ENCODE measurements at places on chromosomes 4 and X.
A peak's percentile ranks its signal among the peaks of the same experiment; 100 is the strongest.

DNA sequence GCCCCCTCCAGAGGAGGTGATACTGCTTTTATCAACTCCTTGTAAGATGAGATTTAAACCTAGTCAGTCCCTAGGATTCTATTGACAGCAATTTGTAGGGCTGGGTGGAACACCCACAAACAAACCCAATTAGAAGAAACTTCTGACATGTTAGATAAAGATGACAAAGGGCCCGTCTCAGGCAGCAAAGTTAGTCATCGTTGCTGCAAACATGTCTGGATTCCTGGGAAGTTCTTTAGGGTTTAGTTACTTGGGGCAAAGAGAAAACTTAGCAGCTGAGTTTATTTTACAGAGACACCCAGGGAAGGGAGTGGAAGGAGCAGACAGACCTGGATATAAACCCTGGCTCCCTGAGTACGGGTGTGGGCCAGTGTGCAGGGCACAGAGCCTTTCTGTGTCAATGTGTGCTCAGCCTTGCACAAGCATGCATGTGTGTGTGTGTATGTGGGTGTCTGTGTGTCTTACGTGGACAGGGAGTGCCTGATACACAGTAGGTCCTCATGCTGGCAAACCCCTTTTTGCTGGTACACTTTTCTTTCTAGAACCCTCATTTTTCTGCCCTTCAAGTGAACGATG, 130.0 kb upstream of the STX18 start:
- DNase-seq, result no peak

DNA sequence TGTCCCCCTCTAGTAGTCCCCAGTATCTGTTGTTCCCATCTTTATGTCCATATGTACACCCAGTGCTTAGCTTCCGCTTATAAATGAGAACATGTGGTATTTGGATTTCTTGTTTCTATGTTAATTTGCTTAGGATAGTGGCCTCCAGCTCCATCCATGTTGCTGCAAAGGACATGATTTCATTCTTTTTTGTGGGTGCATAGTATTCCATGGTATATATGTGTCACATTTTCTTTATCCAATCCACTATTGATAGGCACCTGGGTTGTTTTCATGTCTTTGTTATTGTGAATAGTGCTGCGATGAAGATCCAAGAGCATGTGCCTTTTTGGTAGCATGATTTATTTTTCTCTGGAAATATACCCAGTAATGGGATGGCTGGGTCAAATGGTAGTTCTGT, 6.3 kb downstream of the RAP1GDS1 start:
- no peak for DNase-seq

GRCh38 chr4:101347267-101347556, at the start of gene PPP3CA:
PPP3CA (minus strand) TSS chr4:101347526.
- no peak for DNase-seq

- DNase-seq, result no peak
These were observed 112.6 kb upstream of the TBL1X start for GRCh38 chrX:9352243-9352642.

DNA sequence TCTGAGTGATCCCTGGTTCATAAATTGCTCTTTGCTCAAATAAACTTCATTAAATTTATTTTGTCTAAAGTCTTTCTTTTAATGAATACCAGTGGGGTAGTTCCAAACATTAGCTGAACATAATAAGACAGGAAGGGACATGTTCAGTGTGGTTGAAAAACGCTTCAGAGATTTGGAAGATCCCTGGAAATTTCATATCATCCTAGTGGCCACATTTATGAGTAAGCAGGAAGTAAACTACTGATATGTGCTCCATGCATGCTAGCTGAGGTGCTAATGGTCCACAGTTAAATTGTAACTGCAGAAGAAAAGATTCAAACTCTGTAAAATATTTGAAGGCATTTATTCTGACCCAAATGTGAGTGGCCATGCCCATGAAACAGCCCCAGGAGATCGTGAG, 1328.7 kb downstream of the ADGRL3 start:
- no peak for DNase-seq

- DNase-seq, result no peak
These were observed 1628.2 kb upstream of the ADGRL3 start for GRCh38 chr4:59571805-59572430.

DNA sequence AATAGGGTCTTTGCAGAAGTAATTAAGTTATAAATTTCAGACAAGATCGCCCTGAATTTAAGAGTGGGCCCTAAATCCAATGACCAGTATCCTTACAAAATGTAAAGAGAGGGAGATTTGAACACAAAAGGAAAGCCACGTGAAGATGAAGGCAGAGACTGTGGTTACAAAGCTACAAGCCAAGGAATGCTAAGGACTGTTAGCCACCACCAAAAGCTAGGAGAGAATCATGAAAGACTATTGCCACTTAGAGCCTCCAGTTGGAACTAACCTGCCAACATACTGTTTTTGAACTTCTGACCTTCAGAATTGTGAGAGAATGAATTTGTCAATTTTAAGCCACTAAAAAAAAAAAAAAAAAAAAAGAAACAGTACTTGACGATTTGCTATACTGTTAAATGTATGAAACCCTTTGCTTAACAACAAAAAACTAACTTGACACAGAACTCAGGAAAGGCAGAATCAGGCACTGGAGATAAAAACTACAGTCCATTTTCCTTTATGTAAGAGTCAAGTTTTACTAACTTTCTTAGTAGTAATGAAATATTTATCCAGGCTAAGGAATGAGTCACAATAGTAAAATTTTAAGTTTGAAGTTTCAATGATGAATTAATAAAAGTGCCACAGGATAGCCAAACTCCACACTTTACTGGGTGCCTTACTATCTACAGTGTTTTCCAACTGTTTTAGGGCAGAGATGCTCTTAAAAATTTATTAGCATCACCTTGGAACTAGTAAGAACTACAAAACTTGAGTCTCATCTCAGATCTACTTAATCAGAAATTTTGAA, 25.1 kb downstream of the DHX15 start:
- DNase-seq, result peak; percentile 13

DNA sequence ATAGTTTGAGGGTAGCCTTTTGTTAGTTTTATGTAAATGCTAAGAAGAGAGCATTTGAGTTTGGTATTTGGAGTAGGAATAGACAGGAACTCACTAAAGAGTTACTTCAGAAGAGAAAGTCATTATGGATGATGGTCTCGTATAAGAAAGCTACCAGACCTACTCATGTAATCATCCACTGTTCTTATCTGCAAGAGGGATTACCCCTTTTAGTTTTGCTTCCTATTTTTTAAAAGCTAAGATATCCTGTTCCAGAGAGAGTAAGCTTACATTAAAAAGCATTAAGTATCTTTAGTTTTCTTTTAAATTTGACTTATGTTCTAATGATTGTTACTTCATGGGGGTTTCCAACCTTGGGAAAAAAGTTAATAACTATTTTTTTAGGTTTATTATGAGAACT, 12.5 kb upstream of the ART3 start:
- no peak for DNase-seq

DNA sequence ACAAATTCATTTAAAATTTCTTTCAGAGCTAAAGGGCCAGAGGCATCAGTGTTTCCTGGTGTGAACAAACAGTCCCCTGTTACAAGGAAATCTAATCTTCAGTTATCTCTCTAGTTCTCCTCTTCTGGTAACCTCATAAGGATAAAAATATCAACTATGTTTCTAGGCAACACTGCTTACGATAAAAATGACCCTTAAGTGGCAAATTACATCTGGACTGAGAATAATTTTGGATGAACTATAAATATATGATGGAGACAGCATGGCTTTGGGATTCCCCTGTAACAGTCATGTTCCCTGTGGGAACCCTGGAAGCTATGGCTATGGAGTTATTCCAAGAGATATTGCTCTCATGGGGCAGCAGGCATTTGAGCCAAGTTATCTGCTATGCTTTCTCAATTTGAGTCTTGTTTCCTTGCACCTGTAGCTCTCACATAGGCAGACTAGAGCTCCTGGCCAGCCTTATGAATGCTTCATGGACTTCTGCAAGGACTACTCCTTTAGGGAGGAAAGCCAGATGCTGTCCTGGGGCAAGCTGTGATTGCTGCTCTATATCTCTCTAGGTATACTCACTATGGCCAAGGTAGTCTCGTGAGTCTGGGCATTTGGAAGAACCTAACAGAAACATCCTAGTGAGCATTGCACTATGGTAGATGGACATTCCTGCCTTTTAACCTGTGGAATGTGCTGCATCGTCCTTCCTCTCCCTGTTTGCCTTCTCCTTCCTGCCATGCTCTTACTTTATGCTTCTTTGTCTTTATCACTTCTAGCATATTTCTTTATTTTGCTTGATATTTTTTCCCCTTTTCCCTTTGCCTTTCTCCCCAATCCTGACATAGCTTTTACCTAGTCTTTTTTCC, 14.2 kb downstream of the C4orf33 start:
- DNase-seq, result no peak

DNA sequence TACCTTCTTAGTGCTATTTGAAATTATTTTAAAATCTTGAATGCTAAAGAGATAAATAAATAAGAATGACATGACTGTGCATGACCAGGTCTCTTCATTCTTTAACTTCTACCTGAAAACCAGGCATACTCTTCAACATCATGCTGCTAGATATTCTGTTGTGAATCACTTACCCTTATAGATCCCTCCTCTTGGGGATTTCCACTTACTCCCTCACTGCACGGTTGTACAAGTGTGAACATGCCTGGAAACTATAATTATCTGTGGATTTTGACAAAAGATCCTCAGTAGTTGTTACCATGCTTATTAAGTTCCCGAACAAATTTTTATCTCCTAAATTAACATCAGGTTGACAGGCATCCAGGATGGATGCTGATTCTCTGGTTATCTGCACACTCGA, 54.3 kb downstream of the ADGRL3 start:
- no peak for DNase-seq

- peak; percentile 11 for DNase-seq
These were observed 47.8 kb downstream of the CRLF2 start for GRCh38 chrX:1164322-1165288.

DNA sequence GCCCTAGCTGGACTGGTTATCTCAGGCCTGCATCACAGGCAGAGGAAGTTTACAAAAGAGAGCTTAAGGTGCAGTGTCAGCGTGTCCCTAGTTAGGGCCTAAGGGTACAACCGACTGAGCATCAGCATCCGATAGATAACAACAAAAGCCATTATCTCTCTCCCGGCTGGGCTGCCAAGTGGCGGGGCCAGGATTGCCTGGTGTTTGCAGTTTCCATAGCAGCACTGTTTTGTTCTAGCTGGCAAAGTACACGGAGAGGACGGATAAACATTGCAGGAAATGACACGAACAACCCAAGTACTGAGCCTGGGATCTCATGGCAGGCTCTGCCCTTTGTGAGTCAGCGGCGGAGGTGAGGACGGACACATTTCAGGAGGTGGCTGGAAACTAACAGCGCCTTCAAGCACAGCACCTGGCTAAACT, 104.7 kb upstream of the NOCT start:
- peak; percentile 43 for DNase-seq

DNA sequence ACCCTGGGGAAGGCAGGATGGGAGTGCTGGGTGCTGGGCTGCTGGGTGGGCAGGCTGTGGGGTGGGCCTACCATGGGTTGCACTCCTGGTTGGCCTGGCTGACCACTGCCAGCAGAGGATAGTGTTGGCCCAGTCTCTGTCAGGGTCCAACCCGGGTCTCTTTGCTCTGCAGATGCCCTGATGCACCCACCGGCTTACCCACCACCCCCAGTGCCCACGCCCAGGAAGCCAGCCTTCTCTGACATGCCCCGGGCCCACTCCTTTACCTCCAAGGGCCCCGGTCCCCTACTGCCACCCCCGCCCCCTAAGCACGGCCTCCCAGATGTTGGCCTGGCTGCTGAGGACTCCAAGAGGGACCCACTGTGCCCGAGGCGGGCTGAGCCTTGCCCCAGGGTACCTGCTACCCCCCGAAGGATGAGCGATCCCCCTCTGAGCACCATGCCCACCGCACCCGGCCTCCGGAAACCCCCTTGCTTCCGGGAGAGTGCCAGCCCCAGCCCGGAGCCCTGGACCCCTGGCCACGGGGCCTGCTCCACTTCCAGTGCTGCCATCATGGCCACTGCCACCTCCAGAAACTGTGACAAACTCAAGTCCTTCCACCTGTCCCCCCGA, 14.2 kb upstream of the ADD1 start:
- no peak for DNase-seq

GRCh38 chrX:86044216-86044615, 3.1 kb downstream of the CHM start:
- no peak for DNase-seq

DNA sequence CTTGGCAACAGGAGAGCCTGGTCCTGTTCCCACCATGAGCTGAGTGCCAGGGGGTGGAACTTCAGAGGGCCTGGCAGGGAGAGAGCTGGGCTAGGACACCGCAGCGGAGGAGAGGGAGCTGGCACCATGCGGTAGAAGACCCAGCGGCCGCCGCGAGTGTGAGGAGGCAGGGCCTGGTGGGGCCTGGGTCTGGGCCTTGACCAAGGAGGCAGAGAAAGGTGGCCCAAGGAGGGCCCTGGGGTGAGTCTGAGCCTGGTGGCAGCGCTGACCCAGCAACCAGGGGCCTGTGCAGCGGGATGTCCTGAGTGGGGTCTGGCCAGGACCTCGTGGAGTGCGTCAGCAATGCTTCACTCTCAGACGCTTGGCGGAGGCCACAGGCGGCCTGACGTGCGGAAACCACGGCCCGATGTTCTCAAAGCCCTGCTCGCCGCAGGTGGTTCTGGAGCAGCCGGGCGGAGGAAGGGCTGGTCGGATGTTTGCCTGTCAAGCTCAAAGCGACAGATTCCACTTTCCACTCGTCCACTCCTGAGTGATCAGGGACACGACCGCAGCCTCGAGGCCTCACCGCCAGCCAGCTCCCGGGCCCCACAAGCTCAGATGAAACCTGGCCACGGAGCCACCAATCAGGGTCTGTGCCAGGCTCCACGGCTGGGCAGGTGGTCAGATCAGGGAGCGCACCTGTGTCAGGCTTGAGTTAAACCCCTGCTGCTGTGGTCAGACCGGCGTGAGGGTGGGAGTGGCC, 20.8 kb downstream of the ATP5ME start:
- no peak for DNase-seq

DNA sequence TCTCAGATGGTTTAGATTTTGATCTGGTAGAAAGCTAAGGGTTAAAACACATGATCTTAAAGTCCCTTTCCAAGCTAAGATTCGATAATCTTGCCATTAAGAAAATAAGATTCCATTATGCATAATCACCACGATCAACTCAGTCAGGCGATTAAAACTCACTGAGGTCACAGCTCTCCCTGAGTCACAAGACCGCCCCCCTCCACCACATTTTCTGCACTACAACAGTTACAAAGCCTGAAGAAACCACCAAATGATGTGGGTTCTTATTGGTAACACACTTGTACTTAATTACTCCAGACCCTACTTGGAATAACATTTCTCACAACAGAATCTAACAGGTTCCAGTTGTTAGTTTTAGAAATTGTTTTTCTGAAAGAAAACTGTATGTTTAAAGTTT, 62.8 kb downstream of the SH3KBP1 start:
- no peak for DNase-seq

GRCh38 chr4:180493299-180493698, 1749.9 kb upstream of the TENM3 start:
- DNase-seq, result no peak

GRCh38 chrX:13826770-13827169, 9.9 kb upstream of the GPM6B start:
- DNase-seq, result no peak

- DNase-seq, result peak; percentile 35
These were observed 189.9 kb downstream of the PTTG2 start for GRCh38 chr4:38149997-38150671.

- DNase-seq, result no peak
These were observed 394.7 kb upstream of the CPEB2 start for GRCh38 chr4:14607578-14607977.

DNA sequence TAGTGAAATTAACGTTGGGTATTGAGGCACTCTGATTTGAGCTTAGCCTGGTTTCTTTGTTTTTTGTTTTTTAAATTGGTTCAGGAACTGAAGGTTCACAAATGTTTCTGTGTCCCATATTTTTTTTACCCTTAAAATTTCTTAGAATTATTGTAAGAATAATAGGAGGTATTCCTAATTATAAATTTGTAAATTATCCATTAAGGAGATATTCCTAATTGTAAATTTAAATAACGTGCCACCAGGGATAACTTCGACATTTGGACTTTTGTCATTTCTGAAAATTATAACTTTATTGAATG, 1.2 kb downstream of the WWC2 start:
- no peak for DNase-seq
